Activated naive CD4-positive, alpha-beta T cell (primary cell): ENCODE measurements at places on chromosomes 2 and 18.

- no peak for DNase-seq
Observed at GRCh38 chr18:45951016-45951714, 16.0 kb downstream of the EPG5 start.

GRCh38 chr2:132621131-132621875, 48.7 kb downstream of the LYPD1 start:
- no peak for DNase-seq

DNA sequence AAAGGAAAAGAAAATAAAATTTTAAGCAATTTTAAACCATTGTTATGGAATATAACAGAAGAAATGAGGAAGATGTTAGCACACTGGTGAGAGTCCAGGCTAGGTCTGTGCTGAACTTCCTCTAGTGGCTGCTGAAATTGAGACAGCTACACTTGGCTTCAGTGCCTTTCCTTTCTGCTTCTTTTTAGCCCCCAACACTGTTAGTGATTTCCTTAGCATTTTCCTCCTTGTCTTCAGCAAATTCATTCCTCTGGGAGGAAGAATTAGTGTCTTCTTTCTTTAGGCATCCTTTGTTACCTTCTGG, 47.6 kb downstream of the ITGAV start:
- no peak for DNase-seq

- DNase-seq: no peak
Observed at GRCh38 chr2:216017365-216017764, 4.0 kb upstream of the MREG start.

DNA sequence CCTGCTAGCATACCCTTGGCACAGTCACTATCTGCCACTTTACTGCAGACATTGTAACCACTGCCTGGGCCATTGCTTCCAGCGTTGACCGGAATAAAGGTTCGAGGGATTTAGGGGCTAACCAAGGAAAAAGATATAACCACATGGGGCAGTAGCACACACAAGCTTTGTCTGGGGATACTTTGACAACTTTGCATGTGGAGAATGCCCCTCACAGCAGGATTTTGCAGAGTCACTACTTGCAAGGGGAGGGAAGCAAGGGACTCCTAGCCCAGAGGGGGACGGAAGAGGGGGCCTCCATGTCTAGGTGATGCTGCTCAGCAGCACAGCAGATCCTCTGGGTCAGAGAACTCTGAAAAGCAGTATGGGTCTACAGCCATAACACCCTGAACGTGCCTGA, 138.7 kb downstream of the SPP2 start:
- no peak for DNase-seq

DNA sequence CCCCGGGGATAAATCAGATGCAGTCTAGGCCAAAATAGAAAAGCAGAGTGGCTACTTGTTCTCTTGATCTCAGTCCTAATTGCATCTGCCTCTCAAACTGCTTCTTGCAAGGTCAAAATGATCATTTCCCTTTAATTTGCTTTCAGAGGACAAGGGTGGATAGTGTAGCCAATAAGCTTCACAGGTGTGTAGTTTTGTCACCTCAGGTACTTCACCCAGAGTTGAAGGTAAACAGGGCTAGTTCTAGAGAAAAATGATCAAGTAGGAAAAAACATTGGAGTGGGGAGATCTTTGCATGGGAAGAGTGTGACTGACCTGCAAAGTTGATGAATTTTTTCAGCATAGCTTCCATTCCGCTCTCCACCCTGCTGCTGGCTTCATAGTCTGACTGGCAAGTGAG, 8.7 kb downstream of the ERICH2 start:
- DNase-seq: no peak

DNA sequence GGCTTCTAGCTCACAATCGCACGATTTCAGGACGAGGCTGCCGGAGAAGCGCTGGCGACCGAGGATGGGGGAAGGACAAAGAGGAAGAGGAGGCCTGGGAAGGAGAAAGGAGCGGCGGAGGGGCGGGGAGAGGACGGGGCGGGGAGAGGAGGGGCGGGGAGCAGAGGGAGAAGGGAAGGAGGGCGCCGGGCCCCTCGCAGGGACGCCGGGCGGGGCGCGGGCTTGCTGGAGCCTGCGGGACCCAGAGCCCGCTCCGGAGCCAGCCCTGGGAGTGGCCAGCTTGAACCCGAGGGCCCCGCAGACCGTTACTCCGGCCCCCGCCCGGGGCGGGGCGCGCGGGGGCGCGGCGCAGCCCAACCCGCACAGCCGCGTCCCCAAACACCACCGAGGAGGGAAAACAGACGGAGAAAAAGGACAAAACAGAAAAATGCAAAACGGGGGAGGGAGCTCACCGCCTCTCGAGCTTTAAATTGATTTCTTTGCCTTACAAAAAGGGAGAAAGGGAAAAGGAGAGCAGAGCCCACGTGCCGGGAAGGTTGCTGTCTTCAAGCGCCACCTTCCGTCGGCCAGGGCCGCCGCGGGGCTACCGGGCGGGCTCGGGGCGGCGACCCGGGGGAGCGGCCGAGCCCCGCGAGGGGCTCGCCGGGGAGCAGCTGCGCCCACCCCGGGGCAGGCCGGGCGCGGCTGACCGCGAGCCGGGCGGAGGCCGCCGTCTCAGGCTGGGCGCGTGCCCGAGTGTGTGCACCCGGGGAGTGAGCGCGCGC, 781 bp upstream of the SOX11 start:
- DNase-seq: no peak

DNA sequence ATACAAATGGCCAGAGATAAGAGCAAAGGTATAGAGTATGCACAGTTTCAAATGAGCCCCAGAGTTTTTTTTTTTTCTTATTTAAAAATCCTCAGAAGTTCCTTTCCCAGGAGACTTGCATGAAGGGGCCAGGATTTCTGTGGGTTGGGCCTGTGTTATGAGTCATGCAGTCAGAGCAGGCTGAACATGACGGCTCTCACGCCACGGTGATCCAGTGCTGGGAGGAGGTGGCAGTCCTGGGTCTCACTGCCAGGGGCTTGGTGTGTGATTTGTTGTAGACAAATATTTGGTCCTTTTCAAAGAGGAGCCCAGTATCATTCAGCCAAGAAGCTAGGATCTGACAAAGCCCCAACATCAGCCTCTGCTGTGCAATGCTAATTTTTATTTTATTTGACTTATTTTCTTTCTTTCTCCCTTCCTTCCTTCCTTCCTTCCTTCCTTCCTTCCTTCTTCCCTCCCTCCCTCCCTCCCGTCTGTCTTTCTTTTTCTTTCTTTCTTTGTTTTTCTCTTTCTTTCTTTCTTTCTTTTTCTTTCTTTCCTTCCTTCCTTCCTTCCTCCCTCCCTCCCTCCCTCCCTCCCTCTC, 10.4 kb upstream of the KCNE4 start:
- DNase-seq: no peak

DNA sequence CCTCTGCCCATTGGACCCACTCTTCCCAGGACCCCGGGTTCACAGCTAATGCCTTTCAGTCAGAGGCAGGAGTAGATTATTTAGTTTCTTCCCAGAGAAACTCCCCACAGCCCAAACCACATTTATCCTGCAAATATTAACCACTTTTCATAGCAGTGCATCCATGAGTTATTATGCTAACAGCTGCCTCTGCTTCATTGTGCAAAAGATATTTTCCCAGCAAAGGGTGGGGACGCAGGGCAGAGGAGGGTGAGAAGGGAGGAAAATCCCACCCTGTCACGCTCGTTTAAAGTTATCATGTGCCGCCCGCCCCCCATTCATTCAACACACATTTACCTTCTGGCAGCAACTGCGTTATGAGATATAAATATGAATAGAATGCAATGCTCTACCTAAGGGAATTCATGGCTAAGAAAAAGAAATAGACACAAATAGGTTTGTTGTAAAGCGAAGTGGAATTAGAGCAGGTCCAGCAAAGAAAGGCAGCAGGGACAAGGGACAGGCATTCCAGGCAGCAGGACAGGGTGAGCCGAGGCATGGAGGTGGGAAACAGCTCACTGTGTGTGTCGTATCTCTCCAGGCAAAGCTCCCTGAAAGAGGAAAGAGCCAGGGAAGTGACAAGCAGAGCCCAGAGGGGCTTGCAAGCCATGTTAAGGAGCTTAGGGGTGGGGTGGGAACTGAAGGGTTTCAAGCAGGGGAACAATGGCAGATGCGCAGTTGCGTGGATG, 46.3 kb upstream of the LTBP1 start:
- DNase-seq: no peak

- DNase-seq: no peak
Observed at GRCh38 chr2:164155558-164155957, 419.8 kb upstream of the FIGN start.

- DNase-seq: no peak
Observed at GRCh38 chr2:43100883-43101662, 125.3 kb downstream of the ZFP36L2 start.

- DNase-seq: no peak
Observed at GRCh38 chr2:224941960-224942359, 100.3 kb downstream of the DOCK10 start.

- DNase-seq: no peak
Observed at GRCh38 chr18:50527636-50528307, 32.1 kb upstream of the MAPK4 start.

GRCh38 chr2:218244665-218245064, 16.1 kb upstream of the GPBAR1 start:
- no peak for DNase-seq

DNA sequence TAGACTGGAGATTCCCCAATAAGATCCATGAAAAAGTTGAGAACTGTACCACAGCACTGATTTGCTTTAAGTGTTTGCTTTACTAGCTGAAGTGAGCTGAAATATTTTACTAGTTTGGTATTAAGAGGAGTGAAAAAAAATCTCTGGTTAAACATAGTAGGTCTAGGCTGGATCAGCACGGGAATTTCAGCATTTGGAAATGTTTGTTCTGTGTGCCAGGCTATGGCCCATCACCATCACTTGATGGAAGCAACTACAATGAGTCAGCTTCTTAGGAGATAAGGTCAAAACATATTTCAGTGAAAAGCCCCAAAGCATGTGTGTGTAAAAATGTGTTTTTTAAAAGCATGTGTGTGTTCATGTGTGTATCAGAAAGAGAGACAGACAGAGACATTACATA, 131.4 kb upstream of the DNMT3A start:
- DNase-seq: no peak

DNA sequence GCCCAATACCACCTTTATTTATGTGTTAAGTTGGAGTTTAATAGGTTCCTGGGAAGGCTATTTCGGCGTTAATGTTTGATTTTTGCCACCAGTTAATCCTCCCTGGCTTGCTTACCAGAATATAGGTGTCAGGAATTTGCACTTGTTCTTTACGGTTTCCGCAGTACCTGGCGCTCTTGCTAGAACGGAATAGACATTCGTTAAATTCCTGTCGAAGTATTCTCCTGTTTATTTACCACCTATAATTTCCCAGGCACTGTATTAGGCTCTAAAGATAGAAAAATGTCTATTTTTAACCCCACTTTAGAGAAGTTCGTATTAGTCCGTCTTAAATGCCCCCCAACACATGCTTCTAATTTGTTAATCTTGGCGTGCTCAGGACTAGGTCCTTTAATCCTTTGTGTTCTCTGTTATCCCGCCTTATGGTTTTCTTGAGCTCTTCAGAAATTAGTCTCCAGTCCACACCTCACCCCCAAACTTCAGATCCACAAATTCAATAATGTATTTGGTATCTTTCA, 575 bp downstream of the CCDC150 start:
- DNase-seq: no peak

DNA sequence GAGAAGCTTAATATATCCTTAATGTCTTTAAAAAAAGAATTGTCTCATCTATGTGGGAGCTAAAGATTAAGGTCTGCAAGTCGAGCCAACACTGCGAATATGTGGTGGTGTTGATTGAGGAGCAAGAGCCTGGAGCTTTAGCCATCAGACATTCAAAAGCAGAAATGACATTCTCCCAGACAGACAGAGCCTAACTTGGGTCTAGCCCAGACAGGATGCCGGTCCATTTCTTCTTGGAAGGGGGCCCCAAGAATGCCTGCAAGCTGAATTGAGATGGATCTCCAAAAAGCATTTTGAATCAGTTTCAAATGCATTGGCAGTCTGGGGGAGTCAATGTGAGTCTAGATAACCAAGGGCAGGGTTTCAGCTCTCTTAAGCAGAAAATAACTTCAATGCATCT, 30.1 kb upstream of the EML4 start:
- no peak for DNase-seq

DNA sequence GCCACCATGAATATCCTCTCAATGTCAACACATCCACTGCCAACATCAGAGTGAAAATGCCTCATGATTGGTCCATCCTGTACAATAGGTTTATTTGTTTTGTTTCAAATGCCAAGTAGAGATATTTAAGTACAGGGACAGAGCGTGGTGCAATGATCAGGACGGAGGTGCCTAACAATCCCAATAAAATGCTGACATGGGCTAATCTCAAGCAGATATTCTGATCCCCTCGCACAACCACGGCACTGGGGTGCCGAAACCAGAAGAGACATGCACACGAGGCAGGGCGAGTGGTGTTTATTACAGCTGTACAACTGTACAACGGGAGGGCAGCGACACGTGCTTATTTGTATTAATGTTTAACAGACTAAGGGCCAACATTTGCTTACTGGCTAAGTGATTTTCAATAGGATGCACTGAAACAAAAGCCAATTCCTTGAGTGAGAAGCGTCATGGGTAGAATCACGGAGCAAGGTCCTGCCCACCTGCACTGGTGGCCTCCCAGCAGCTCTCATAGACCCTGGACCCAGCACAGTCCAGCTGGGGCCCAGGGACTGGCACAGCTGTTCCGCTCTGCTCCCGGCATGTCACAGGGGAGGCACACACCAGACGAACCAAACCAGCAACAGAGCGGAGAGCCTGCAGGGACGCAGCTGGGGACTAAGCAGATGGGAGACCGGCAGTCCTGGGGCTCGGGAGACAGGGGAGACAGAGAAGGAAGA, 101.4 kb downstream of the HDAC4 start:
- no peak for DNase-seq

DNA sequence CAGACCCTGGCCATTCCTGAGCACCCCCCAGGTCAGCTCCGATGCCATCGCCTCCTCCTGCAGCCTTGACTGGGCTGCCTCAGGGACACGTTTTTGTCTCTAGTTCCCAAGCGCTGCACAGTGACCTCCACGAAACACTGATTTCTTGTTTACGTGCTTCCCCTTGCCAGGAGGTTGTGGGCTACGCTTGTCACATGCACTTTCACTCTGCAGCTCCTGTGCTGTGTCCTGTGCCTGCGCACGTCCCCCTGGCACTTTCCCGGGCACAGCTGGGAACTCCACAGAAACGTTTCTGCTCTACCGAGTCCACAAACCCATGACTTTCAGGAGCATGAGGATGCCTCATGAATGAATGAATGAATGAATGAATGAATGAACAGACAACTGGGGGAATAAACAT, 160.6 kb downstream of the LAMA1 start:
- no peak for DNase-seq

- DNase-seq: no peak
Observed at GRCh38 chr2:99336804-99337112, 431 bp upstream of the EIF5B start.
